GM12864 (cell line): ENCODE measurements at places on chromosomes 2 and 18.

GRCh38 chr2:226215902-226216503 is 583.6 kb downstream of the IRS1 start:
- DNase-seq, result peak; percentile 3

DNA sequence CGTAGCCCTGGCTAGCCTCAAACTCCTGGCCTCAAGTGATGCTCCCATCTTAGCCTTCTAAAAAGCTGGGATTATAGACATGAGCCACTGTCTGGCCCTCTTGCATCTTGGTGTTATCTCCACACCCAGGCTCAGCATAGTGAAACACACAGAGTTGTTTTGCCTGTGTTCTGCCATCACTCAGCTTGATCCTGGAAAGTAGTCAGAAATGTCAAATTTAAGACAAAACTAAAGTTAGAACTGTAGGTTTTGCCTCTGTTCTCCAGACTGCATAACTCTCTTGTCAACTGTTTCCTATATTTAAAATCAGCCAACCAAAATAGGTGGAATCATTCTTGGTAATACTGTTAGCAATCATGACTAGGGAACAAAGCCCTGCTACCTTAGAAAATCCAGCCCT is 72.1 kb upstream of the GULP1 start:
- DNase-seq, result no peak

DNA sequence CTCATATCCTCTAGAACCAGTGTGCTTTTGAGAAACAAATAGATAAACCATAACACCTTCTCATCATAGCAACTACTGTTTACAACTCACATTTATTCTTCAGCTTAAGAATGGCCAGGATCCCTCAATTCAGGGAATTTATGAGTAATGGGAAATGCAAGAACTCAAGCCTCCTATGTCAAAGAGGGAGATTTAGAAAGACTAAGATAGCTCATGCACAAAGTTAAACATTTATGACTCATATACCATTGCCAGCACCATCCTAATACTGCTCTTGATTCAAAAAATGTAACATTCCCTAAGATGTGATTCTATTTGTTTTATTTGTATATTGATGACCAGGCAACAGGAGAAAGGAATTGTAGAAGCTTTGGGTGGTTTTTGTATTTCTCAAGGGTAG is 172.8 kb downstream of the CYP26B1 start:
- no peak for DNase-seq

- DNase-seq, result no peak
Measured at GRCh38 chr2:240255811-240256703, 115.6 kb upstream of the OTOS start.

DNA sequence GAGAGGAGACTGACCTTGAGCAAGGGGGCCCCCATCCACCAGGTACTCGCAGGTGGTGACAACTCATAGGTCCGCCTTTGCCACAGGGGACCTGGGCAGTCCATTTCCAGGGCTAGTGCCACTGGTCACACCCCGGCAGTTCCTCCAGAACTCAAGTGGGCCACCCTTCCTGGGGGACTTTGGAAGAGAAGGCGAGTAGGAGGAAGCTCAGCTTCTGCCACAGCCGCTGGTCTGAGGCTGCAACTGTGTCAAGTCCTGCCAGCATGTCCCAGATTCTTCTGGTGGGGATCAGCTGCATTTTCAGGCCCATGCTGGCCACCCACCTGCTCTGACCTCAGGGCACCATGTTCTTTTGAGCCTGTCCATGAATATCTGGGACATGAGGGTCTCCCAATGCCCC is 423.9 kb upstream of the MYT1L start:
- no peak for DNase-seq

- no peak for DNase-seq
Measured at GRCh38 chr2:190547886-190548285, 13.4 kb upstream of the NEMP2 start.

- DNase-seq, result no peak
Measured at GRCh38 chr2:167271932-167272331, 383.7 kb downstream of the XIRP2 start.

GRCh38 chr2:97723156-97724072 is 10.0 kb downstream of the ZAP70 start:
- no peak for DNase-seq

DNA sequence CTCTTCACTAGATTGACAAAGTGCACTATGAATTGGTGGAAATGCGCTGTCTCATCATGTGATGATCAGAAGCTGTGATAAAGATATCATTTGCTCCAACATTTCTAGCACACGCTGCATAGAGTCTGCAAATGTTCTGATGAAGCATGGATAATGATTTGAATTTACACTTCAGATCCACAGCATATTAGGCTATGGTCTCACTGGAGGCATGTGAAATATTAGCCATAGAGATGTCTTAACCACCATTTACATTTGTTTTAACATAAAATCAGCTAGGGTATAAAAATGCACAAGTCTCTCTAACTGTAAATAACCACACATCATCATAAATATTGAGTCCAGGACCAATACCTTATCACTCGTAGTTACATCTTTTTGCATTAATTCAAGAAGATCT is 616.5 kb downstream of the NRXN1 start:
- DNase-seq, result no peak

GRCh38 chr2:188984065-188984491 is 9.9 kb downstream of the COL3A1 start:
- no peak for DNase-seq

DNA sequence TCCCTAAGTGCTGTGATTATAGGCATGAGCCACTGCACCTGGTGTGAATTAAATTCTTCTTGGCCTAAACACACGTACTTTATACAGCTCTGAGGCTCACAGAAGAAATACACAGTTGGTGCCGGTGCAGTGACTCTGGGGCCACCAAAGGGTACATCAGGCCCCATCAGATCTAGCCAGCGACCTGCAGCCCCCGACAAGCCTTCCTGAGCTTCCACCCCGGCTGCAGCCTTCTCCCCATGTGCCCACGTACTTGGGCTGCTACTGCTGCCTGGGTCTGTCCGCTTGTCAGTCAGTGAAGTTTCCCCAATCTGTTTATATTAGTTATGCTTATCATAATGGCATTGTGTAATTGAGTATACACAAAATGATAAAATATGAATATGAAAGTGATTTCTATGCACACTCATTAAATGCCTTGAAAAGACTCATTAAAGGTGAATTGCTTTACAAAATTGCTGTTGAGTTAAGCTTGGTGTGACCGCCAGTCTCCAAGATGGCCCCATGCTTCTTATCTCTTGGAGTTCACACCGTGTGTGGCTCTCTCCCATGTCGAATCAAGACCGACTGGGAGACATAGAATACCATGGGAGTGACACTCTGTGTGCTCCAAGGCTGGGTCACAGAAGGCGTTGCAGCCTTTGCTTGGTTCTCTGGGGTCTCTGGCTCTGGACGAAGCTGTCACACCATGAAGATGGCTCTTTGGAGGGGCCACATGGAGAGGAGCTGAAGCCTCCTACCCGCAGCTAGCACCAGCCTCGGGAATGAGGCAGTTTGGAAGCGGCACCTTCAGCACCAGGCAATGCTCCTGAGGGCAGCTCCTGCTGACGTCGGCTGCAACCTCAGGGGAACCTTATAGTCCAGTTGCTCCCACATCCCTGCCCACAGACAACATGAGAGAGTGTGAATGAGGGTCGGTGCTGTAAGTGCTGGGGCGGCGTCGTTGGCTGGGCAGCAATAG is 29.2 kb upstream of the HPCAL1 start:
- DNase-seq, result no peak

DNA sequence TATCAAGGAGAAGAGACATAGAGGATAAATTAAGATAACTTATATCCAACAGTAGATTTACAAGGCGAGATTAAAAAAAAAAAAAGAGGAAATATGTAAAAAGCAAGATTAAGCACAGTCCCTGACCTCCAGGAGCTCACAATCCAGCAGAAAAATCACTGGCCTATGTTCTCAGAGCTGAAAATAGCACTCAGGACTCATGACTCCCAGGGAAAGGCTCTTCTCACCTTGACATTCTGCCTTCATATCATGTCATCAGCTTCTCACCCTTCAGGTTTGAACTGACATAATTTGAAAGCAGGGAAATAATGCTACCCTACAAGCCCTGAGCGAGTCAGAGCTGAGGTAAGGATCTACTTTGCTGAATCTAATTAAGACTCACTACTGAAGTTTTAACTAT is 82.8 kb downstream of the L3MBTL4 start:
- no peak for DNase-seq

DNA sequence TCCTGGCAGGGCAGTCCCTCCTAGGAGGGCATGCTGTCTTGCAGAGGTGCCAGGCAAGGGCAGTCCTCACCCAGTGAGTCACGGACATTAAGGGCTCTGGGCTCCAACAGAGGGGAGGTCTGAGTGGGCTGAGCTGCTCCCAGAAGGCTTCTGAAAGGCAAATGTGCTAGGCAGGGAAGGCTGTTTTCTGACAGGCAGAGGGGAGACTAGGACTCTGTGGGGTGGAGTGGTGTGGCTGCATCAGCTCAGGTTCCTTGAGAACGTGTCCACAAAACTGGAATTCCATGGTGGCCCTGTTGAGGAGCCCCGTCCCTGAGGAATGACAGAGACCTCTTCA is 283.5 kb downstream of the MYCN start:
- no peak for DNase-seq

GRCh38 chr2:6694555-6694954 is 171.2 kb downstream of the CMPK2 start:
- no peak for DNase-seq

DNA sequence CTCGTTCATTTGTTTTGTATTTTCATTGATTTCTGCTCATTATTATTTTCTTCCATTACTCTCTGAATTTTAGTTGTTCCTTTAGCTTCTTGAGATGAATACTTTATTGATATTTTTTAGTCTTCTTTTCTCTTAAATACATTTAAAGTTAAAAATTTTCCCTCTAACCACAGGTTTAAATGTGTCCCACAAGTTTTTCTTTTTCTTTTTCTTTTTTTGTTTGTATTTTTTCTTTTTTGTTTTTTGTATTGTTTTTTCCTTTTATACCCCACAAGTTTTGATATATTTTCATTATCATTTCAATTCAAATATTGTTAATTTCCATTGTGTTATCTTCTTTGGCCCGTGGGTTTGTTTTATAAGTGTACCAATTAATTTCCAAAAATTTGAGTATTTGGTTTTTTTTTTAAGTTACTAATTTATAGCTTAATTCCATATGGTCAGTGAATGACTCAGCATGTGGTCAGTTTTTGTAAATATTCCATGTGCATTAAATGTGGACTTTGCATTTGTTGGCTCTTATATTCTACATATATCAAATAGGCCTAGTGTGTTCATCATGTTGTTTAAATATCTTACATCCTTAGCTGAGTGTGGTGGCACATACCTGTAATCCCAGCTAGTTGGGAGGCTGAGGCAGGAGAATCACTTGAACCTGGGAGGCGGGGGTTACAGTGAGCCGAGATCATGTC is 16.2 kb downstream of the CENPO start:
- no peak for DNase-seq

GRCh38 chr2:201126308-201127151 is 10.6 kb downstream of the CFLAR start:
- DNase-seq, result no peak

GRCh38 chr2:221807706-221808105 is 235.6 kb upstream of the EPHA4 start:
- DNase-seq, result no peak

DNA sequence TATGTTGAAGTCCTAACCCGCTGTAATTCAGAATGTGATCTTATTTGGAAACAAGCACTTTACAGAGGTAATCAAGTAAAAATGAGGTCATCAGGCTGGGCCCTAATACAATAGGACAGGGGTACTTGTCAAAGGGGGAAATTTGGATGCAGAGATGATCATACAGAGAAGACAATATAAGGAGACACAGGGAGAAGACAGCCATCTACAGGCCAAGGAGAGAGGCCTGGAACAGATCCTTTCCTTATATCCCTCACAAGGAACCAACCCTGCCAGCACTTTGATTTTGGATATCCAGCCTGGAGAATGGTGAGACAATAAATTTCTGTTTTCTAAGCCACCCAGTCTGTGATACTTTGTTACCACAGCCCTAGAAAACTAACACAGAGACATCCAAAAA is 104.3 kb downstream of the METTL4 start:
- no peak for DNase-seq

GRCh38 chr2:181790716-181791649 is 100.5 kb upstream of the ITPRID2 start:
- peak; percentile 35 for DNase-seq

GRCh38 chr2:127986548-127987079 is 41.2 kb downstream of the SAP130 start:
- no peak for DNase-seq

DNA sequence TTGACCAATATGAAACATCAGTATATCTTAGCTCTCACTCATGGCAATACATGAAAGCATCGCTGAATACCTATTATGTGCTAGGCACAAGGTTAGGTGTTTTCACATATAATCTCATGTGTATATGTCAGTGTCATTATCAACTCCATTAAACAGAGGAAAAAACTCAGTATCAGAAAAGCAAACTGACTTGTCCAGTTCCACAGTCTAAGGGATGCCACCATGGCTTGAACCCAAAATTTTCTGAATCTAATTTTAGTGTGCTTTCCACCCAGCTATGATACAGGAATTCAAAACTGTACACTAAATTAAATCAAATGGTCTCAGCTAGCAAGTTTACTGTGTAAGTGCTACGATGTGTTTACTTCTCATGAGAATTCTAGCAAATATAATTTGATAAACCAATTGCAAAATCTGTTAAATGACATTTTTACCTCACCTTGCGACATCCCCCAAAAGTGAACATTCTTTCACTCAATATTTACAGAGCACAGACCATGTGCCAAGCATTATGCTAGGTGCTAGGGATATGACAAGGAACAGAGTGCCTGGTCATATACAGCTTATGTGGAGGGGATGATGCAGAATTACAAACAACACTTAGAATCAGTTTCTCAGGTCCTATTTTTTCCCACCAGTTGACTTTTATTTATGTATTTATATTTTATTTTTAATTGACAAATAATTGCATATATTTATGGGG is 211.6 kb downstream of the PID1 start:
- no peak for DNase-seq

DNA sequence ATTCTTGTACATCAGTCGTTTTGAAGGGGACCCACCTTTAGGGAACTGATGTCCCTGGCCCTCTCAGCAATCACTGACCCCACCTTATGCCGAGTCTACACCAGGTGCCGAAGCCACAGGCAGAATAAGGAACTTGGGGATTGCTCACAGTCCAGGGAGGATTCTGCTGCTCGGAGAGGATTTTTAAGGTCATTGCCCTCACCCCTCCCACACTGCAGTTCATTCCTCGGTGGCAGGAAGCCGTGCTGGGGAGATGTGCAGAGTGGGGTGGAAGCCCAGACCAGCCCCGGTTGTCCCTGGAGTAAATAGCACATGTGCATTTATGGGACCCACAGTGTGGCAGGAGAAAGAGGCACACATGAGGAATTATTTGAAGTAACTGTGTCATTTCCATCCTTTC is 50.4 kb downstream of the PLB1 start:
- DNase-seq, result no peak

DNA sequence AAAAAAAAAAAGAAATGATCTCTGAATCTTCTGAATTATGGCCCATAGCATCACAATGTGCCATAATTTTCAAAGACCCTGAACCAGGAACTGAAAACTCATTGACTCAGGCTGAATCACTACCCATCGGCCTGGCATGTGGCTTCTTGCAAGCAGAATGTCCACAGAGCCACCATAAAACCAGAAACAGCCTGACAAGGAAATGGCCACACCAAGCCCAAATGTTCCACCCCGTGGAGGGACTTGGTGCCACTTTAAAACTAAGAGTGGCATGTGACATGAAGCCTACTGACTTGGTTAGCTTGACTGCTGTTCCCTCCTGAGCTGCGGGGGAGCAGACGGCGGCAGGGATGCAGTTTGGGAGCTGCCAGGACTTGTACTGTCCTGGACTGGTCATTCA is 71.2 kb upstream of the RBM44 start:
- no peak for DNase-seq
